ENCODE measurements at places on chromosomes 7 and 10.

GRCh38 chr10:132319853-132320653, 11.9 kb upstream of the LRRC27 start:
- DNase-seq = peak; percentile 87

DNA sequence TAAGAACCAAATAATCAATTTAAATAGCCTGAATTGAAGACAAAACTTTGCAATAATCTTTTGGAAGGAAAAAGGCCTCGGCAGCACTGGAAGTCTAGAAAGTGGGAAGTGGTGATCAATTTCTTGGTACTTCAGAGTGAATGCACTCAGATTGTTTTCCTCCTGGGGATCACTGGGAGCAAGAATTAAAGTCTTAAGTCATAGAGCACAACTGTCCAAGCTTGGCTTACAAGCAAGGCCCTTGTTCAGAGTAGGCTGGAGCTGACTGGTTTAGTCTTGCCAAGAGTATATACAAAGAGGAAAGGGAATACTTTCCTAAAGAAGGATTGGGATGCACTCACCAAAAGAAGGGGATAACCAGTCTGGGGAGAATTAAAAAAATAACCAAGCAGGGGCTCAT, 637.1 kb downstream of the CCSER2 start:
- no peak for DNase-seq

DNA sequence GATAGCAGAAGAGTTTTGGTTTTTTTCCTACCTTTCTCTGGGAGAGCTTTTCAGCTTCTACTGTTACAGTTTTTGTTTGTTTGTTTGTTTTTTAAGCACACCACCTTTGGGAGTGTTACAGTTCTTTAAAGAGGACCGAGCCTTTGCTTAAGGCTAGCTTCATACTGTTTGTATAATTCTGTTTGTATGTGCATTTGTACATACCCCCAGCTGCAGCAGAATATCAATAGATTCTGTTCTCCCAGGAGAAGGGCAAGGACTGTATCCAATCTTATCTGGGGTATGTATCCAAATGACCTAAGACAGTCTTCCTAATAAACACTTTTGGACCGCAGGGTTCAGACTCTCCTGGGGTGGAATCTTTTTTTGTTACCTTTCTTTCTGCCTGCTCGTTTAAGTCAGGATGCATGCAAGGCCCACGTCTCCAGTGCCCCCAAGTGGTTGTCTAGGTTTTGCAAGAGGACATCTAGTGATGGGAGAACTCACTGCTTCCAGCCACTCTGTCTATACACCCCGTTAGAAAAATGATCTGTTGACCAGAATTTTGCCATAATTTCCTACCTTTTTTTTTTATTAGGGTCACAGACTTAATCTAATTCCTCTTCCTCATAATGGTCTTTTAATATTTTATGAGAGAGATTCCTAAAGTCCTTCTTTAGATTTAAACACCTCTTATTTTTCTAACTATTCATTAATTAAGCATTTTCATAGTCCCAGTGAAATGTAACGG, 23.9 kb downstream of the NRF1 start:
- peak; percentile 81 for DNase-seq

- no peak for DNase-seq
Observed at GRCh38 chr7:92781117-92781720, 55.2 kb downstream of the CDK6 start.

DNA sequence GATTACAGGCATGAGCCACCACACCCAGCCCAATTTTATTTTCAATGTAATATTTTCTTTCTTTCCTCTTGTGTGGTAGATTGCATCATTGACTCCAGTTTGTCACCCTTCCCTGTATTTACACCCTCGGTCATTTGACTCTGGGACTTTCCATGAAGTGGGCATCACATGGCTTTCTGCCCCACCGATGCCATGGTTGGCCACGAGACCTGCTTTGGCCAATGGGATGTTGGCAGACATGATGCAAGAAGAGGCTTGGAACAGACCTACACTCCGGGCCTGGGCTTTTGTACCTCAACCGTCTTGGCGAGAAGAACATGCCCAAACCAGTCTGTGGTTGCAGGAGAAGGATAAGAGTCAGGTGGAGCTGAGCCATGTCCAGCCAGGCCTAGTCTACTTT, 38.8 kb upstream of the CACUL1 start:
- peak; percentile 64 for DNase-seq

- peak; percentile 97 for DNase-seq
Observed at GRCh38 chr7:92934096-92934495, 97.7 kb upstream of the CDK6 start.

- DNase-seq = peak; percentile 76
Observed at GRCh38 chr7:47782792-47783191, 165.5 kb downstream of the PKD1L1 start.

DNA sequence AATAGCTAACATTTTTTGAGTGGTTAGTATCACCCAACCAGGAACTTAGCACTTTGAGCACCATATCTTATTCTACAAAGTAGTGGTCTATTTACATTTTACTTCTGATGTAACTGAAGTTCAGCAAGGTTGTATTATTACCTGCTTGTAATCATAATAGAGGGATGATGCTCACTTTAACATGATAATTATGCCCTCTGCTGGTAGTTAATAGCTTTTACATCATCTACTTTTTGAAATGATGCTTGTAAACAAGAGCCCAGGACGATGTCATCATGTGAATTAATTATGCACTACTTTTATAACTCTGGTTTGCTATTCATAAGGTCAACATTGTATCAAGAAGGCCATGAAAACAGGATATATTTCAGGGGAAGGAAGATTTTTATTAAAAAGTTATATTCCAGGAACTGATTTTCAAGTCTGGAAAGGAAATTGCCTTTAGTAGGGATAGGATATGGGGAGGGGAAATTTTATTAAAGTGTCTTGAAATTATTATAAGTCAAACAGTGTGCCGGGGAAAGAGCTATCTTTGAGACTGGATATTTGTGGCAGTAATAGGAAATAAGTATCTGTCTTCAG, 80.3 kb upstream of the SCIN start:
- peak; percentile 40 for DNase-seq

- no peak for DNase-seq
Observed at GRCh38 chr10:132712743-132713142, 73.2 kb downstream of the NKX6-2 start.

DNA sequence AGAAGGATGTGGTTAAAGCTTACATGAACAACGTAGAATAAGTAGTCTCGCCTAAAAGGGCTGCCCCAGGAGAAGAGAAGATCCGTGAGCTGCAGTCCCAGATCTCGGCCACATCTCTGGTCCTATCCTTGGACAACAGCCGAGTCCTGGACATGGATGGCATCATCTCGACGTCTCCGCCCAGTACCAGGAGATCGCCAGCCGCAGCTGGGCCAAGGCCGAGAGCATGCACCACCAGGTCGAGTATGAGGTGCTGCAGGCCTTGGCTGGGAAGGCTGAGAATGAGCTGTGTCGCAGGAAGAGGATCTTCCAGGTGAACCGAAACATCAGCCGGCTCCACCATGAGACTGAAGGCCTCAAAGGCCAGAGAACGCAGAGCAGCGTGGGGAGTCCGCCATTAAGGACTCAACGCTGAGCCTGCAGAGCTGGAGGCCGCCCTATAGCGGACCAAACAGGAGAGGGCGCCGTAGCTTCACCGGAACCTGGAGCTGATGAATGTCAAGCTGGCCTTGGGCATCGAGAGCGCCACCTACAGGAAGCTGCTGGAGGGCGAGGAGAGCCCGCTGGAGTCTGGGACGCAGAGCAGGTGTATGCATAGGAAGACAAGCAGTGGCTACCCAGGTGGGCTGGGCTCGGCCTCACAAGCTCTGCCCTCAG, 22.2 kb downstream of the LIPK start:
- peak; percentile 22 for DNase-seq

GRCh38 chr7:77714195-77714594, 17.9 kb downstream of the RSBN1L start:
- DNase-seq = no peak

- DNase-seq = no peak
Observed at GRCh38 chr7:142954680-142955268, 7.4 kb downstream of the KEL start.

DNA sequence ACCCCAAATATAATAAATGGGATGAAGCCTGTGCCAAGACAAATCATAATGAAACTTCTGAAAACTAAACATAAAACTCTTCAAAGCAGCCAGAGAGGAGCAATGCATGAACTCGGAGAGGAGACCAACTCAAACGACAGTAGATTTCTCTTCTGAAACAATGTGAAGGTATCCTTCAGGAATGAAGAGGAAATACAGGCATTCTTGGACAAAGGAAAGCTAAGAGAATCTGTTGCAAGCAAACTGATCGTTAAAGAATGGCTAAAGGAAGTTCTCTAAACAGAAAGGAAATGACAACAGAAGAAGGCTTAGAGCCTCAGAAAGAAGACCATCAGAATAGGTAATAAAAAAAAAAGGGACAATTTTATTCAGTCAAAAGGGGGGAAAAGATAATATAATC, 6.6 kb downstream of the GNA12 start:
- no peak for DNase-seq

GRCh38 chr7:139124084-139124914, 14.8 kb upstream of the ZC3HAV1 start:
- no peak for DNase-seq

GRCh38 chr10:68696018-68696417, 25.0 kb upstream of the CCAR1 start:
- no peak for DNase-seq

- peak; percentile 53 for DNase-seq
Observed at GRCh38 chr7:145732521-145732920, 384.1 kb upstream of the CNTNAP2 start.

DNA sequence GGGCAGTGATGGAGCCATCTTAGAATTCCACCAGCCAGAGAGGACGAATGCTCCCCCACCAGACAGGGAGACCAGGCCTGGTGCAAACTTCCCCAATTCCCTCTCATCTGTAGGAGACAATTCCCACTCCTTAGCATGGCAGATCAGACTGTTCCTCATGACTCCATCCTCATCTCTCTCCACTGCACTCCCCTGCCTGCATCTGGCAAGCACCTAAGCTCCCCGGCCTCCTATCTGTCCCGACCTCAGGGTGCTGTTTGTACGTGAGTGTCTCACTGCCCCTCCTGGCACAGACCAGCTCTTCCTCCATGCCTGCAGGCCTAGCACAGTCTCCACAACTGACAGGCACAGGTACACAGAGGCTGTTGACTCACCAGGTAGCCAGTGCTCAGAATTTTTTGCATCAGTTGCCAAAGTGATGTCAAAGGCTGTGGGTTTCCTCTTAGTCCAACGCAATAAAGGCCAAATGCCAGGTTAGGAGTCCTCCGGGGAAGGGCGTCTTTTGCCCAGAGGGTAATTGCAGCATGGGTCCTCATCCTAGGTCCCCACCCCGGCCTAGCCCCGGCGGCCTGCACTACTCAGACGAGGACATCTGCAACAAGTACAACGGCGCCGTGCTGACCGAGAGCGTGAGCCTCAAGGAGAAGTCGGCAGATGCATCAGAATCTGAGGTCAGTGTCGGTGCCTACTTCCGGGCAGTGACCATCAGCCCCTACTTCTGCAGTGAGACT, 436.8 kb upstream of the FOXK1 start:
- DNase-seq = no peak

DNA sequence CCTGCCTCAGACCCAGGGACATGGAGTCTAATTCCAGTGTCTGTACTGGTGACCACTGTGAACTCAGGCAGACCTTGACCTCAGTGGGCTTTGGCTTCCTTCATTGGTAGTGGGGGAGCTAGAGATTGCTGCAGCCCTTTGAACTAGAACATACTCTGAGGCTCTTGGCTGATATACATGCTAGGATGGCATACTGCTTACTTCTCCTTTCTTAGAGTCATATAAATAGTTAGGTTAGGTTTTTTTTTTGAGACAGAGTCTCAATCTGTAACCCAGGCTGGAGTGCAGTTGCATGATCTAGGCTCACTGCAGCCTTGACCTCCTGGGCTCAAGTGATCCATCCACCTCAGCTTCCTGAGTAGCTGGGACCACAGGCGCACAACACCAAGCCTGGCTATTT, 49.7 kb downstream of the TMEM178B start:
- no peak for DNase-seq

- no peak for DNase-seq
Observed at GRCh38 chr7:78062214-78062613, 263.6 kb downstream of the PHTF2 start.

- DNase-seq = no peak
Observed at GRCh38 chr10:29157321-29157720, 131.5 kb upstream of the LYZL1 start.

- DNase-seq = no peak
Observed at GRCh38 chr10:72274213-72274729, 547 bp downstream of the DDIT4 start.

GRCh38 chr10:92219559-92219958, 71.3 kb downstream of the CPEB3 start:
- no peak for DNase-seq

- DNase-seq = no peak
Observed at GRCh38 chr10:100895346-100895745, 17.4 kb upstream of the SLF2 start.

DNA sequence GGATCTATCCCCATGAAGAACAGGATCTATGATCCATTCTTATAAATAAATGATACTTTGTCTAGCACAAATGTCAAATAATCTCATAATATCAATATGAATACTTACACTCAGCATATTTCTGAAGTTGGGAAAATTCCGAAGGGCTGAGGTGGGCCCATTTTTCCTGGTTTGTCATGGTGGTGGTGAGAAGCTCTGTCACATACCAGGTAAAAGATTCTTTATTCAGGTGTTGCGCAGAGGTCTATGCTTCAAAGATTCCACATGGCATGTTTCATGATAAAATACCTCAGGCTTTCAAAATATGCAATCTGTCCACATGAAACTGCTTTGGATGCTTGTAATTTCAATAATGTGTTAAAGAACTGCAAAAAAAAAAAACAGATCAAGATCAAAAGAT, 61.5 kb downstream of the DGKB start:
- DNase-seq = no peak

DNA sequence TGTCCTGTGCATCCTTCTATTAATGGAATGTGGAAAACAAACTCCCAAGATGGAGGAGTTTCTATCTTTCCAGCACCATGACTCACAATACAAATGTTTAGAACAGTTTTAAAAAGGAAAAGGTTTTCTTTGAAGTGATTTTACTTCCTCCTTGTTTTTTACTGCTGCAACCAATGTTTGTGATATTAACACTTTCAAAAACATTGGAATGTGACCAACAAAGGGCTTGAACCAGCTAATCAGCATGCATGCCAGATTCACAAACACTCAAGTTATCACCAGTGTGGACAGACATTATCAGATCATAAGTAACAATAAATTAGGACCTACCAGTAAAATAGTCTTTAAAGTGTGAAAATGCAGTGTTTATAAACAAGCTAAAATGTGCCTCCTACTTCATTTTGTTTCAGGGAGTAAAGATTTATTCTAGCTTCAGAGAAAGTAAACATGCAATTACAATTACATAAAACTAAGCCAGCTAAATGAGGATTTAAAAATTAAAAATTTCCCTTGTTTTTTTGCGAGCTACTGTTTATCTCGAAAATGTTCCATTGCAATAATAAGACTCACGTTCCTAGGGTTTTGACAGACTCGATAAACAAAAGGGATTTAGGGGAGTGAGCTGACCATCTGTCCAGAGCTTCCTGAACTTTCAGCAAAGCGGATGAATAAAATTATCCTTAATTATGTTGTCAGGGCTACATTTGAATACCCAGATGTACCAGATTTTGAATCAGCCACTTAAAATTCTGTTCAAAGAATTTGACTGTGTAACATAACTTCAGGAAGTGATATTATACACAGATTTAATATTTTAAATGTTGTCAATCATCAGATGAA, 29.8 kb downstream of the CPVL start:
- DNase-seq = no peak
